ENCODE measurements at places on chromosomes 1 and 21. TPM values are rescaled to one million over a fixed set of nuclear protein-coding genes. Genes with fewer than 3 reads are reported as not detected.

Gene CFHR1
- polyA plus RNA-seq: 0.42 TPM

- no peak for DNase-seq
Measured at GRCh38 chr1:202007304-202007703, 3.1 kb upstream of the ELF3 start.

GRCh38 chr1:36055706-36056105, 28.2 kb upstream of the TEKT2 start:
- no peak for DNase-seq

DNA sequence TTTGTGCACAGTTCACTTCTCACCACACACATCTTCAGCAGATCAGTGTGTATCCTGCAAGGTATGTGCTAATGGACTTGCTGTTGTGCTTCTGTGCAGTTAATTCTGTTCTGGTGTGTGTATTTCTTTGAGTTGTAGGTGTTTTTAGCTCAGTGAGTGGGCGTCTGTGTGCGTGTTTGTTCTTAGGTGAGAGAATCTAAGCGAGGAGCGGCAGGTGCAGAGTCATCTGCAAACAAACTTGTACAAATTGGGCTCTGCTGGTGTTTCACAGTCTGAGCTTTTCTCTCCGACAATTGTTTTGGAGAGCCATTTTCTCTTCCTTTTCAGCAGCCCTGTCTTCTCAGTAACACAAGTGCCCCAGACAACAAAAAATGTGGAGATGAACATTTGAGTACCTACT, 43.6 kb downstream of the ACP6 start:
- DNase-seq: no peak

Gene FAM78B
- polyA plus RNA-seq: 1.2 TPM

GRCh38 chr21:20639026-20639425, 359.2 kb upstream of the NCAM2 start:
- DNase-seq: no peak

- DNase-seq: no peak
Measured at GRCh38 chr1:158286487-158286886, 3.2 kb upstream of the CD1C start.

- no peak for DNase-seq
Measured at GRCh38 chr1:233033361-233033760, 83.0 kb downstream of the NTPCR start.

GRCh38 chr1:218588540-218589172, 243.5 kb downstream of the TGFB2 start:
- no peak for DNase-seq

DNA sequence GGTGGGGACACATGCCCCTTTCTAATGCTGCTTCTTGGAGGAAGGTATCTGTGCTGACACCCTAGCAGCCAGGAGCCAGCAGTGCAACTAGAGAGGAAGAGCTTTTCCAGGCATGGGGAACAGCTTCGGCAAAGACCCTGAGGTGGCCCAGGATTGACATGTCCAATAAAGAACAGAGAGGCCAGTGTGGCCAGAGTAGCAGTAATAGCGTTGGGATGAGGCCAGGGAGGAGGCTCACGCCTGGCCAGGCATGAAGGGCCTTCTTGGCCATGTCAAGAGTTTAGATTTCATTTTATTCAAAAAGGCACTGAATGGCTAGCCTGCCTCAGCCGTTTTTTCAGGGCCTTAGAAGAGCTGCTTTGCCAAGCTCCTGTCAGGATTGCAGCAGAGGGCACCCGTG, 16.3 kb upstream of the ADAMTSL4 start:
- no peak for DNase-seq

Gene PI4KB
- polyA plus RNA-seq: 62.0 TPM

DNA sequence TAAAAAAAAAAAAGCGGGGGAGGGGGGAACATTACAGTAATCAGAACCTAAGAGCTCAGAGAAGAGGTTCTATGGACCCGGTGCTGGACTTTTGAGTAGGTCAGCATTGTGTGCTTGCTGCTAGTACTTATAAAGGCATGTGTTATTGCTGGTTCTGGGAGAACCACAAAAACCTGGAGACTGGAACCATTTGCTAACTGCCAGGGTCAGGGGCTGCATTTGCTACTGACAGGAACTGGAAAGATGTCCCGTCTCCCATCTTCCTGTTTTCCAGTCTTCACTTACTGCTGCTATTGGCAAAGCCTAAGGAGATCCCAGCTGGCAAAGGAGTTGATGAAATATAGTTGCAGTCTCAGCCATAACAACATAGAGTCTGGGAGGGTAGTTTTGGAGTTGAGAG, 4.3 kb downstream of the RNF2 start:
- DNase-seq: no peak

DNA sequence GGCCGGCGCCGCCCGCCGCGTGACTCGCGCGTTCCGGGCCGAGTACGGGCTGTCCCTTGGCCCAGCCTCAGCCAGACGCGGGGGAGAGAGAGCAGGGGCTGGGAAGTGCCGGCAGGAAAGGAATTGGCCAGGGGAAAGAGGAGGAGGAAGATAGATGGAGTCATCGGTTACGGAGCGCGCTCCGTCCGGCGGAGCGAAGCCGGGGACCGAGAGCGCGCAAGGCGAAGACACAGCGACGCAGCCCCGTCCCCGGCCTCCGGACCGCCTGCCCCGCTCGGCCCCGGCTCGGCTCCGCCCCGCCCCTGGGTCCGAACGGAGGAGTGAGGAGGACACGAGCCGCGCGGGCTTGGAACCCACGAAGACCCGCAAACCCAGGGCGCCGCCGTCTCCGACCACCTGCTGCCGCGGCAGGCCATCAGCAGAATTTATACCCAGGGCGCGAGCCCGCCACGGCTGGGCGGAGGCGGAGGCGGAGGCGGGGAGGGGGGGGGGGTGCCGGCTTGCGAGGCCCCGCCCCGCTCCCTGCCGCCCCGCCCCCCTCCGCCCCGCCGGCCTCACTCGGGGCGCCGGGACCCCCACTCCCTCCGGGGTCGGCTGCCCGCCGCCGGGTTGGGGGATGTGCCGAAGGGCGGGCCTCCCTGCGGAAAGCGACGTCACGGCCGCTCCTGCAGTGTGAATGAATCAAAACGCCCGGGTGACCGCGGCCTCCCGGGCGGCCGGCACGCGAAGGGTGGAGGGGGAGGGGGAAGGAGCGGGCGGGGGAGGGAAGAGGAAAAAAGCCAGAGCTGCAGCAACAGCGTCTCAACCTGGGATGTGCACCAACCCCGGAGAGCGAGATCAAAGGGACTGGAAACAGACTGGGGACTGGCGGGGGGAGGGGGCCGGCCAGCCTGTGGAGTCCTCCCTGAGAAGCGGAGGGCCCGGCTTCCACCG, at the start of gene LHX4:
Gene LHX4, plus strand, starts transcription at position 782 of the 933 bp plus-strand sequence. CDS start 266 bp downstream, outside the sequence.
- no peak for DNase-seq

DNA sequence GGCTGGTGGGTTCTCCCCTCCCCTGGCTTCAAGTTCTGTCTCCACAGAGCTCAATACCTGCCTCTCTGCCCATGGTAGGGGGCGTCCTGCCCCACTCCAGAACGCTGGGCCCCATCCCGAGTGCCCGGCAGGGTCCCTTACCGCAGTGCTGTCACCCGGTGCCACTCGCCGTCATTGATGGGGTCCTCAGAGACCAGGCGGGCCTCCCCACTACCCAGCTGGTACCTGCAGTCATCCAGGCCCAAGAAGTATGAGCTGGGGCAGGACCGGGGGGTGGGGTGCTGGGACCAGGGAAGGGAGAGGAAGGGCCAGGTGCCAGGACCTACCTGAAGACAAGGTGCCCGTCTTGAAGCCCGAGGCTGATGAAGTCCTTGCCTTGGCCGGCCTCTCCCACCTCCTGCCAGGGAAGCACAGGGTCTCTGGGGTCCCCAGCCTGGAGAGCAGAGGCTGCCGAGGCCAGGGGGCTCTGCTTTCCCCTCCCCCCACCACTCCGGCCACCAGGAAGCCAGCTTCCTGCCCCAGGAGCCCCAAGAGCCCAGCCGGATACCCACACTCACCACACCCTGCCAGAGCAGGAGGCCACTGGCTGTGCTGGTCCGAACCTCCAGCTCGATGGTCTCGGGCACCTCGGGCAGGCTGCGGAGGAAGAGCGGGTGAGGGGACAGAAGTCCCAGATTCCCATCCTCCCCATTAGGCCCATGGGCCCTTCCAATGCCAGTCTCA, 12.1 kb downstream of the LDLRAD2 start:
- no peak for DNase-seq

Gene BCAR3
- 24.5 TPM for polyA plus RNA-seq

Gene ETNK2
- 27.6 TPM for polyA plus RNA-seq
